ENCODE measurements at places on chromosomes 1 and 21. TPM values are rescaled to one million over a fixed set of nuclear protein-coding genes. Genes with fewer than 3 reads are reported as not detected.

The GPR3 gene
- total RNA-seq, result 0.19 TPM

The CLCA4 gene
- not detected for total RNA-seq

The GBP5 gene
- total RNA-seq, result 51.4 TPM

The PLPPR4 gene
- not detected for total RNA-seq

The LIN28A gene
- not detected for total RNA-seq

The EDARADD gene
- total RNA-seq, result 1.7 TPM

The C4BPB gene
- 1.6 TPM for total RNA-seq

The HCN3 gene
- 1.8 TPM for total RNA-seq

The GPX7 gene
- 12.5 TPM for total RNA-seq

The HTR6 gene
- total RNA-seq, result 2.2 TPM

The S100A7 gene
- not detected for total RNA-seq

The PPM1J gene
- 0.39 TPM for total RNA-seq

The FAM43B gene
- total RNA-seq, result not detected

The RPTN gene
- total RNA-seq, result not detected

The BEND5 gene
- 5.7 TPM for total RNA-seq

The SLC26A9 gene
- not detected for total RNA-seq

The NTMT2 gene
- not detected for total RNA-seq
